ENCODE measurements at places on chromosomes 16 and 17.

- no peak for DNase-seq
These were observed 510.6 kb upstream of the RBFOX1 start for GRCh38 chr16:6822041-6822440.

- DNase-seq: no peak
These were observed 23.3 kb upstream of the HOXB13 start for GRCh38 chr17:48751733-48752398.

GRCh38 chr17:21200590-21201297 is 13.2 kb downstream of the TMEM11 start:
- no peak for DNase-seq

DNA sequence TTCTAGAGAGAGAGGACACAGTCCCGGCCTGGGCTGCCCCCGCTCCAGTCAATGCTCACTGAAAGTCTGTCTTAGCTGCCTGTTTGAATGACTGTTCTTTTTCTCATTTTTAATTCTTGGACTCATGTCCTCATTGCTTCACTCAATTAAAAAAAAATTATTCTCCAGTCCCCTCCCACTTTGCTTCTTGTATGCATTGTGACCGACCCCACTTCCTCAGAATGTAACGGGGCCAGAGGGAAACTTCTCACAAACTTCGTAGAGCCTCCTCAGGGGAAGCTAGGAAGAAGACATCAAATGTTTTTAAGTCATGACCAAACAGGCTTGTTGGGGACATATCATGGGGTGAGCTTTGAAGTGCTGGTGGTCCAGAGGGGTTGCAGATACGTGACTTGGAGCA is 113.2 kb downstream of the CCDC182 start:
- no peak for DNase-seq

GRCh38 chr17:78257810-78258322 is 26.4 kb downstream of the TMEM235 start:
- no peak for DNase-seq

- no peak for DNase-seq
These were observed 102.2 kb downstream of the CDK5R1 start for GRCh38 chr17:32588982-32589381.

DNA sequence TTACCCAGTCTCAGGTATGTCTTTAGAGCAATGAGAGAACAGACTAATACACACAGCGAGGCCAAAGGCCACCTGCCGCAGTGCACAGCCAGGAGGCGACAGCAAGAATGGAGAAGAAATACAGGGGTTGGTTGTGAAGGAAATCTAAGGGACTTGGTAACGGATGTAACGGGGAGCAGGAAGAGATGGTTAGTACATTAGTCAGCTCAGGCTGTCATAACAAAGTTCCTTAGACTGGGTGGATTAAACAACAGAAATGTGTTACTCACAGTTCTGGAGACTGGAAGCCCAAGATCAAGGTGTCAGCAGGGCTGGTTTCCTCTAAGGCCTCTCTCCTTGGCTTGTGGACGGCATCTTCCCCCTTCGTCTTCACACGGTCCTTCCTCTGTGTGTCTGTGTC is 47.1 kb downstream of the TVP23C start:
- DNase-seq: no peak

DNA sequence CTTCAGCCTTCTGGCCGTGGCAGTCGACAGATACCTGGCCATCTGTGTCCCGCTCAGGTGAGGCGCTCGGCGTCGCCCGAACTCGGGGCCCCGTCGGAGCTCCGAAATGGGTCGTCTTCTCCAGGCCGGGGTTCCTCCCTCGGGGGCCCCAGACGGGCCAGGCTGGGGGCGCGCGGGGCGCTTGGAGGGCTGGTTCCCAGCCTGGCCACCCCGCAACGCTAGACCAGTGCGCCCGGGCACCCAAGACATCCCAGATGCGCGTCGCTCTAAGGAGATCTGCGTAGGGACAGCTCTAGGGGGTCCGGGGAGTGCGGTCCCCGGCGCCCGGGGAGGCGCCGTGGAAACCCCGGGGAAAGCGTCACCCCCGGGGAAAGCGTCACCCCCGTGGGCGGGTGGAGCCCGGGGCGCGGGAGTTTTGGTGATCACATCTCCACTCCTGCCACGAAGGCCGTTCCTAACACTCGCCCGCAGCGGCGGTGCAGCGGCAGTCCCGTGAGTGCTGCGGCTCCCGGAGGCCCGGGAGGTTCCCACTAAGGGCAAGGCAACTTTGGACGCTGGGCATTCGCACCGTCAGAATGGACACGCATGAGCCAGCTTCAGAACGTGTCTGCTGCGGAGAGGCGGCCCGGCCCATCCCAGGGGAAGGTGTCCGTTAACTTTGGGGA is 729 bp downstream of the ADORA2B start:
- DNase-seq: peak; percentile 1

DNA sequence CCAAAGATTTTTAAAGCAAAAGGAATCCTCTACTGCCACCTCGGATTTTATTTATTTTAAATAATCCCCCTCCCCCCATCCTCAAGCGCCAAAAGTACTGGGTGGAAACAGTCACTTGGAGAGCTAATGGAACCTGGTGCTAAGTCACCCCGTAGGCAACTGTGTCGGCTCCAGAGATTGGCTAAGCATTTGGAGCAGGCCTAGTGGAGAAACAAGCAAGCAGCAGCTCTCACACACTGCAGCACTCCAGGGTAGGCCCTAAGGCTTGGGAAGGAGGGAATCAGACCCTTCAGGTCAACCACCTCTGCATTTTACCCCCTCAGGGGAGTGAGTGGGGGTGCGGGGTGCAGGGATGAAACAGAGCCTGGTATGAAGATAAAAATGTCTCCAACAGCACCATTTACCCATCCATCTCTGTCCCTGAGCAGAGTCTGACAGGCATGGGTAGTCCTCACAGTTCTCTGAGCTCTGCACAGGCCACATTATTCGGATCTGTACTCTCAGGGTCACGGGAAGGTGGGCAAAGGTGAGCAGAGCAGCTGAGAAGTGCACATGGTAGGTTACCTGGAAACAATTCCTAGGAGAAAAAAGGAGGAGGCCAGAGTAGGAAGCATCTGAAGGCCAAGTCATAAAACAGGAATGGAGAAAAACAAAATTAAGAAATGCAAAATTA is 27.2 kb upstream of the STAC2 start:
- no peak for DNase-seq

GRCh38 chr17:38543403-38544174 is 62.2 kb downstream of the SRCIN1 start:
- DNase-seq: no peak

Measured in H4 (cell line).